T follicular helper cell (primary cell): ENCODE measurements at places on chromosomes 3 and 15.

- DNase-seq: no peak
These were observed 247.9 kb downstream of the ZMAT3 start for GRCh38 chr3:178823591-178824246.

GRCh38 chr15:61195116-61196002 lies 33.7 kb downstream of the RORA start:
- no peak for DNase-seq

DNA sequence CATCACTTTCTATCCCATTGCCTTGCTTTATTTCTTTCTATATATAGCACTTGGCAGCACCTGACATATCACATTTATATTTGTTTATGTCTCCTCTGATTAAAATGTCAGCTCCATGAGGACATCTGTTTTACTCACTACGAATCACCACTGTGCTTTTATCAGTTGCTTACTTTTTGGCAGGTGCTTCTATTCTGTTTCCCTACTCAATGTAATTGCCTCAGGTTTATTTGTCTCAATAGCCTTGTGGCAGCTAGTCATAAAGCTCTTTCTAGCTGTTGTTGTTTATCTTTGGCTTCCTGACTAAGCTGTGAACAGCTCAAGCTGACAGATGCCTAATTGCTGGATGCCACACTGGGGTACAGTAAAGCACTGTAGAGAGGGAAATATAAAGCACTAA lies 85.5 kb downstream of the VPS13C start:
- no peak for DNase-seq

GRCh38 chr3:185084901-185085300 lies 68.0 kb downstream of the C3orf70 start:
- DNase-seq: no peak

GRCh38 chr3:50204804-50205412 lies at the start of gene SLC38A3:
Gene SLC38A3 (plus strand): TSS chr3:50205271. CDS start chr3:50214200, 8,929 bp downstream.
- no peak for DNase-seq

GRCh38 chr3:57889807-57890206 lies 118.4 kb upstream of the FLNB start:
- no peak for DNase-seq
